ENCODE measurements at places on chromosomes 7 and 10. TPM values are rescaled to one million over a fixed set of nuclear protein-coding genes. Genes with fewer than 3 reads are reported as not detected.
A peak's percentile ranks its signal among the peaks of the same experiment; 100 is the strongest.

DNA sequence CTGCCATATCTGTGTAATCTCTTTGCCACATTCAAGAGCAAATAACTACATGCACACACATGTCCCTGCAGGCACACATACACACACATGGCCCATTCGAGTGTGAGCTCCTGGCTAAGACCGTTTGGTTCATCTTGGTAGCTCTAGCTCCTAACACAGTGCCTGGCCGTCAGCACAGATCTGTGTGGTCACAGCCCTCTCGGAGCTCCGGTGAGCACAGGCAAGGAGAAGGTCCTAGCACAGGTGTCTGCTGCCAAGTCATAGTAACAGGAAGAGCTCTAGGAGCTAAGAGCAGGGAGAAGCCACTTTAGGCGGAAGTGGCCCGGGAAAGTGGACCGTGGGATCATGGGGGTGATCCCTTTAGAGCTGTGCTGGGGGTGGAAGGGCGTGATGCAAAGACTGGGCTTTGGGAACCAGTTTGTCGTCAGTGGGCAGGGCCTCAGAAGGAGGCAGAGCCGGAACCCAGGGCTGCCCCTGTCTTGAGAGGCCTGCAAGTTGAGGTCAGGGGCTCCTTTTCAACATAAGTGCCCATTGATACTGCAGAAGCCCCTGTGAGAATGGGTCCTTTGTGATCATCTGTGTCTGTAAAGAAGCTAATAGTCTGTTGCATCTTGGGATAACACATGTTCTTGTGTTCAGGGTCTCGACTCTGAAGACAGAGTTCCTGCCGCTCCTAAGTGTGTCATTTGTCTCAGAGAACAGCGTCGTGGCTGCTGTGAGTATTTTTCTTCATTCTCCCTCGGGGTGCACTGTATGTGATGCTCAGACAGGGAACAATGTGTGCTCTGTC, 16.6 kb upstream of the ARPC1B start:
- no peak for DNase-seq

- peak; percentile 66 for DNase-seq
Observed at GRCh38 chr10:50636618-50637579, 13.1 kb upstream of the SGMS1 start.

GRCh38 chr7:148021507-148022045, 569.0 kb upstream of the C7orf33 start:
- no peak for DNase-seq

DNA sequence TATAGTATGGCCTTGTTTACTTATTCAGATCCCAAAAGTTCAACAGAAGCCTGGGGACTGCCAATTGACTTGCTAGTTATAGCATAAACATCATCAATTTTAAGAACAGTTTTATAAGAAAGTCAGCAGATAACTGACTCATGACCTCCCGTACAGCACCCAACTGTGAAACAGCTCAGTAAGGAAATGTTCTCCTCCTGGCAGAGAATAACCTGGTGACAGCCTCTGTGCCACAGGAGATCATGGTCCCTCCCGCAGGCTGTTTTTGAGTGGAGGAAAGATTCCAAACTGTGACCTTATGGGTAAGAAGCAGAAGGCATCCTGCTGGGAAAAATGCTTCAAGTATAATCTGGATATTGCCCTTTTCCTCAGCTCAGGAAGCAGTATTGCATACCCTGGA, 182.5 kb downstream of the SEMA3D start:
- DNase-seq = no peak

DNA sequence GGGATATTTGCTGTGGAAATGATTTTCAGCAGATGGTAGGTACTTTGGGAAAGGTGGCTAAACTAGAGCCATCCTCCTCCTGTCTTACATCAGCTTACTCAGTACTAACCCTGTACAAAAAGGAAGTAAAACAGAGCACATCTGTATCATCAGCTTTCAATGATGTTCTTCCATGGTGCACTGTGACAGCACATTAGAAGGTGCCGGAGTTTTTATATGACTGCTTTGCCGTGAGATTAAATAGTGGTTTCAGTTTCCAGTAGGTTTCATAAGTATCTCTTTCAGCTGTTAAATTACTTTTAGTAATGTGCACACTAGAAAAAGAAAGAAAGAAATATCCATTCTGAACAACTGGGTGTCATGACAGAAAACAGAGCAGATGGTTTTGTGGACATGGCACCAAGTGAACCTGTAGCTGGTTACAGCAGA, 86.5 kb downstream of the ARID5B start:
- DNase-seq = no peak

DNA sequence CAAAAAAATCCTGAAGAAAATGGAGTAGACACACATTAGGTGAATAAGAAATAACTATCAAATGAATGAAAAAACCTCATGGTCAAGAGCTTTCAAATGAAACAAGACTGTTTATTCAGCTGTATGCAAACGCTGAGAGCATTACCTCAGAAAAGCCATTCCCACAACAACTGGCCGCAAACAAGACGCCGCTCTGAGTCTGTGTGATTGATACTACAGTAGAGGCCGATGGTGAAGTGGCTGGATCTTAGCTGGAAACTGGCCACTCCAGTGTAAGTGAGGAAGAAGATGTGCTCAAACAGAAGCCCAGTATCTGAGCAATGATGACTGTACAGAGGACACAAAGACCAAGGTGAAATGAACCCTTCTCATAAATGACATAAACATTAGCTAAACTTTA, 252.4 kb upstream of the GHITM start:
- DNase-seq = no peak

- no peak for DNase-seq
Observed at GRCh38 chr7:70156057-70156456, 557.8 kb downstream of the AUTS2 start.

DNA sequence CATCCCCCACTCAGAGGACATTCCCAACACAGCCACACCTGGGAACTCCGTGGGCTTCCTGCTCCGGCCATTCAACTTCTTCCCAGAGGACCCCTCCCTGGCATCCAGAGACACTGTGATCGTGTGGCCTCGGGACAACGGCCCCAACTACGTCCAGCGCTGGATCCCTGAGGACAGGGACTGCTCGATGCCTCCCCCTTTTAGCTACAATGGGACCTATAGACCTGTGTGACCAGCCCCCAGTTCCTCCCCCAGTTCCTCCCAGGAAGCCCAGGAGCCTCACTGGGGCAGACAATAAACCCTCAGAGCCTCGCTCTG, 8.6 kb downstream of the AOC1 start:
- no peak for DNase-seq

GRCh38 chr10:2955064-2955463, 112.3 kb upstream of the PFKP start:
- no peak for DNase-seq

DNA sequence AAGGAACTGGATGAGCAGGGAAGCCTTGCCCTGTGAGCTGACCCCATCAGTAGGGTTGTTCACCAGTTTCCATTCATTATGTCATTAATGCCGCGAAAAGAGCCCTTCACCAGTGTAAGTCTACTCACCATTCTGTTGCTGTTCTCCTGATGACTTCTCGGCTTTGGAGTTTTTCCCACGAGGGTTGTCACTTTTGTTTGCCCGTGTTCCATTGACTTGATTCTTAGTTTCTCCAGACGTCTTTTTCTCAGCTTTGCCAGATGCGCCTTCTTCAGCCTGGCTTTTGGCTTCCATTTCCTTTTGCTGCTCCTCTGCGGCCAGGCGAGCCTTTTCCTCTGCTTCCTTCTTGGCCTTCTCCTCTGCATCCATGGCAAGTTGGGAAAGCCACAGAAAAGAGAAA, 128.8 kb downstream of the PPP1R17 start:
- no peak for DNase-seq

The CRTAC1 gene
- not detected for total RNA-seq

The SFTPA1 gene
- not detected for total RNA-seq

The FGFBP3 gene
- 0.68 TPM for total RNA-seq

The EPHB4 gene
- 79.4 TPM for total RNA-seq

The EVX1 gene
- total RNA-seq = not detected

The RAB19 gene
- 9.1 TPM for total RNA-seq
